A549 treated with Mapracorat at 1 μM for 4 hours (cell line): ENCODE measurements at places on chromosomes 1 and 21. TPM values are rescaled to one million over a fixed set of nuclear protein-coding genes. Genes with fewer than 3 reads are reported as not detected.

Gene CFHR1
- total RNA-seq, result 0.15 to 0.23 TPM in 2 of 5 replicates, not detected in the others

Gene OR10Z1
- not detected in 5 replicates for total RNA-seq

Gene LYPD8
- 0.13 to 0.19 TPM in 2 of 5 replicates, not detected in the others for total RNA-seq

Gene LENEP
- total RNA-seq, result 0.34 TPM in 1 of 5 replicates, not detected in the others
